ENCODE measurements at places on chromosomes 12 and 14.
A peak's percentile ranks its signal among the peaks of the same experiment; 100 is the strongest.

- peak; percentile 85 for DNase-seq
These were observed at the start of gene TMEM106C for GRCh38 chr12:47963340-47964040. Gene TMEM106C, plus strand, starts transcription at chr12:47963596. Its CDS starts 641 bp downstream, at chr12:47964237.

GRCh38 chr14:36394593-36394992 is 74.2 kb upstream of the MBIP start:
- DNase-seq = no peak

DNA sequence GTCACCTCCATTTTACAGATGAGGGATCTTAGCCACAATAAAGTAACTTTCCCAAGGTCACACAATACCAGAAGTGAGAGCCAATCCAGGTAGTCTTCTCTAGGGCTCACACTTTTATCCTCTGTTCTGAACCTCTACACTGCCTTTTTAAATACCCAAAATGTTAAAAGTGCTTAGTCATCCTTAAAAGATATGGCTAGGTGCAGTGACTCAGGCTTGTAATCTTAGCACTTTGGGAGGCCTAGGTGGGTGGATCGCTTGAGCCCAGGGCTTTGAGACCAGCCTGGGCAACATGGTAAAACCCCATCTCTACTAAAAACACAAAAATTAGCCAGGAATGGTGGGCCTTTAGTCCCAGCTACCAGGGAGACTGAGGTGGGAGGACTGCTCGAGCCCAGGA is 104.1 kb upstream of the PPP4R3A start:
- no peak for DNase-seq

DNA sequence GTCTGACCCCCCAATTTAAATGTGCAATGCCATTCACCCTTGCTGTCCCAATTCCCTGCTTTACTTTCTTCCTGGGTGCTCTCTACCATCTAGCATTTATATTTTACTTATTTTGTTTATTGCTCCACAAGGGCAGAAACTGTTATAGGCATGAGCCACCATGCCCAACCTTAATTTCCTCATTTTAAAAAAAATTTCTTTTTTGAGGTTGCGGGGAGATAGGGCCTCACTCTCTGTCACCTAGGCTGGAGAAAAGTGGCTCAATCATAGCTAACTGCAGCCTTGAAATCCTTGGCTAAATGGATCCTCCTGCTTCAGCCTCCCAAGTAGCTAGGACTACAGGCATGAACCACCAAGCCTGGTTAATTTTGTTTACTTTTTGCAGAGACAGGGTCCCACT is 13.0 kb downstream of the HPD start:
- DNase-seq = no peak

DNA sequence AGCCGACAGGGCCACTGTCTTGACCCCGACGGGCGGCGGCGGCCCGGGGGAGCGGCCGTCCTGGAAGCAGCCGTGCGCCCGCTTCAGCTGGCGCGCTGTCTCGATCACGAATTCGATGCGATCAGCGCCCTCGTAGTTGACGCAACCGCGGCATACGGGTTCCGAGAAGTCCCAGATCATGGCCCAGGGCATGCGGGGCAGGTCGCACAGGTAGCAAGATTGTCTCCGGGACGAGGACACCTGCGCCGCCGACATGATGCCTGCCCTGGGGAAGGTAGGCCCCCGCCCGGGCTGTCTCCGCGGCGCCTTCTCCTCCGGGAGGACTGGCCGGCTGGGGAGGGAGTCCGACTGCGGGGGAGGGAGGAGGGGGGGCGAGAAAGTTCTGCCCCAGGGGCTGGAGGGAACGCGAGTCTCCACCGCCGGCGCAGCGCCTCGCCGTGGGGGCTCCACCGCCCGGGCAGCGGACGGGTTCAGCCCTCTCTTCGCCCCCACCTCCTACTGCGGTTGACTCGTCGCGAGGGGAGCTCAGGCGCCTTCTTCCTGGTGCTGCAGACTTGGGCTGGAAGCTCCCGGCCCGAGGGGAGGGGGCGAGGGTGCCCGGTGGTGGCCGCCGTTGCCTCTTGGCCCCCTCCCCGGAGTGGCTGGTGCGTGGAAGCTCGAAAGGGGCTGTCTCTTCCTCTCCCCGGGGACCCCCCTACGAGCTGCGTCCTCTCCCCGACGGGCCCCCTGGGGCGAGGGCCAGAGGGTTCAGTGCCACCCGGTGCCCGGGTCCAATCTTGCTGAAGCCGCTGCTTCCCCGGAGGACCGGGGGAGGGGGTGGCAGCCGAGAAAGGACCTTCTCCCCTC is 747 bp downstream of the IRF2BPL start:
- no peak for DNase-seq

All from stimulated activated CD8-positive, alpha-beta memory T cell treated with anti-CD3 and anti-CD28 coated beads, Interleukin-15, amount 100 ng/mL, for 48 hours (primary cell).